AG09309 (cell line): ENCODE measurements at places on chromosomes 13 and 19.

- DNase-seq, result no peak
Measured at GRCh38 chr19:39110263-39110967, 15.2 kb upstream of the PAK4 start.

DNA sequence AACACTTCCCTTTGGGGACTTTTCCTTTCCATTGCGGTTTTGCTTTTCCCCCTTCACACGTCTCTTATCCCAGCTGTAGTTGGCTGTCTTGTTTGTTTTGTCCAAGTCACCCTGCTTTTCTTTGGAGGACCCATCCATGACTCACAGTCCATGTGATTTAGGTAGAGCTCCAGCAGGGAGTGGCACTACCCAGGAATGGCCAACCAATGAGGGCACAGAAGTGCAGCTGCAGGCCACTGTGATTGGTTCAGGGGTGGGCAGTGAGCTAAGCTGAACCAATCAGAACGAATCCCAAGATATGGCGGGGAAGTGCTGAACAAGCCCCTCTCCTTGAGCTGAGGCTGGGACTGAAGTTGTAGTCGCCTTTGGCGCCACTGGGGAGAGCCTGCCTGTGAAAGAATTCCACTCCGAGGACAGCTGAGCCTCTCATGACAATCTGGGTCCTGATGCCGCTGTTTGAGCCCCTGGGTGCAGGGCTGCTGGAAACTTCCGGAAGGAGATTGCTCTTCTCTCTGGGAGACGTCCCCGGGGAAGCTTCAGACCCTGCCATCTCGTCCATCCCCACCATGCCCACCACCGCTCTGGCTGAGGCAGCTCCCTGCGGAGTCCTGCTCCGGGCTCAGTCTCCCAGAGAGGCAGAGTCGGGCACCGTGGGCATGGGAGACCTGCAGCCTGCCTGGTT, 62.9 kb upstream of the URI1 start:
- DNase-seq, result peak; percentile 46

GRCh38 chr19:18532168-18532890, 10.5 kb upstream of the ELL start:
- DNase-seq, result no peak

GRCh38 chr19:48745208-48745995, 1.3 kb downstream of the IZUMO1 start:
- no peak for DNase-seq

DNA sequence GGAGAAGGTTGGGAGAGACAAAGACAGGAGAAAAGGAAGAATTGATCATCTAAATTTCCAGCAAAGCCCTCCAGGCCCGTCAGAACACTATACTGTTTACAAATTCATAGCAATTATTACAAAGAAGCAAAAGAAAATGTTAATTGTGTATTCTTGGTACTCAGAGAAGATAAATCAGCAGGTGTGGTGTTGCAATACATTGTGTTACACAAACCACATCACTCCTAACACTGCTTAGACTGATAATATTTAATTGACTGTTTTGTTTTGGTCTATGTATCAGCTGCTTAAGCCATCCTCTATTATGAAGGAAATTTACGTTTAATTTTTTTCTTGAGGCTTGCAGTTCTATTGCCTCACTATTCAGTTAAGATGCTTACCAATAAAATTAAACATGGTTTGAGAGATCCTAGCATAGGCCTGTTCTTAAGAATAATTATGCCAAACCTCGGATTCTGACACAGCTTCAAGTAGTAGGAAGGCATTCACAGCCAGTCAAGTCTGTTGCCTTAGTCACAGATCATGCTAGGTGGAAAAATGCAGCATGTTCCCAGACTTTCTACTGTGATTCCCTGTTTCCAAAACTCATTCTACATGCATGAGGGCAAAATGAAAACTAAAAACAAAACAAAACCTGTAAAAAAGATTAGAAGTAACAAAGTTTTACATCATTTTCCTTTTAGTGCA, 129.2 kb downstream of the TBC1D4 start:
- no peak for DNase-seq

GRCh38 chr19:5932146-5932545, 18.1 kb downstream of the CAPS start:
- no peak for DNase-seq

DNA sequence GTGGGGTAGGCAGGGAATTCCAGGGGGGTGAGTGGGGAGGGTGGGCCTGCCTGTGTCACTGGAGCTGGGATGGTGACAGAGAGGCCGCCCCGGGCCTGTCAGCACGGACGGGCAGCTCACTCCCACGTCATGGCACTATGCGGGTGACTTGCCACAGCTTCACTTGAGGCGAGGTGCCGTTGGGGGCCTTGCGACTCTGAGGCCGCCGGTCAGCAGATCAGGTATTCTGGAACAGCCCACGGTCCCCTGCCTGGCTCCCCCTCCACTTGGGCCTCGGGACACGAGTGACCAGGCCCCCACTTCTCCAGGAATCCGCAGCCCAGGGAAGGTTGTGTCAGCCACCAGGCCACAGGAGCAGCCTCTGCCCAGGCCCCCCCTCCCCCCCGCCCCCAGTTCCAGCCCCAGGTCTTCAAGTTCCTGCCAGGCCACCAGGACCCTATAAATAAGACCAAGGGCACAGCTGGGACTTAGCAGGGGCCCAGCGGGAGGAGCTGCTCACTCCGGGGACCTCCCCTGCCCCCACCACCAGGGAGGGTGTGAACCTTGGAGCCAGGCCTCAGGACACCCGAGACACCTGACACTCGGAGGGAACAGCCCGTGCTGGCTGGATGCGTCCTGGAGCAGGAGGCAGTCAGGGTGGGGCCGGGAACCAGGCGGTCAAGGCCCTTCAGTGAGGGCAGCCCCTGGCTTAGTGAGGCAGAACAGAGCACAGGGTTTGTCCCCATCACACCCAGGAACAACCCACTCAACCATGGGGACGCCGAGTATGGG, 2.7 kb upstream of the MIDN start:
- DNase-seq, result no peak

DNA sequence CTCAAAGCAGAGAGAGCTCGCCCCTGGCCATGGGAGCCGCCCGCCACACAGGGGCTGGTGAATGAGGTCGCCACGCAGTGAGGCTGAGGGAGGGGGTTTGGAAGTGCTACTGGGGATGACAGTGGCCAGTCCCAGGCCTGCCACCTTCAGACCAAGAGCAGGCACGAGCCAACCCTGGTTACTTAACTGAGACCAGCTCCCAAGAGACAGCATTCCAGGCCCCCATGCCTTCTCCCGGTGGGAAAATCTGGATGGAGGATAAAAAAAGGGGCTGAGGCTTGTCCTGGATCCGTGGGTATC, 43.3 kb downstream of the RAB20 start:
- DNase-seq, result no peak

GRCh38 chr13:41976476-41976875, 15.6 kb upstream of the VWA8 start:
- no peak for DNase-seq

DNA sequence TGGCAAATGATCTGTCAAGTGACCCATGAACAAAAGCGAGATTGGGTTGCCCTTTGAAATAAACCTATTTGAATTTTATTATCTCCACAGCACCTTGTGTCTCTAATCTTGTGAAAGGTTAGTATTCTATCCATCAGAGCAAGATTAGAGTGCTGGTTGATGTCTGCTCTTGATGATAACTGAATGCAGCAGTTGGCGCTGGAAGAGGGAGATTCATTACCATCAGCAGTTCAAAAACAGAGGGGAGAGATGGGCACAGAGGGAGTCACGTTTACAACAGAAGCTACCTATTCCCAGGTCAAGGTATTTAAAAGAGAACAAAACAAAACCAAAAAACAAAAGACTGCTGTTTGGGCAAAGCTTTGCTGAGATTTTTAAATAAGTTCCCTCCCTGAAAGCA, 588.1 kb downstream of the GPC6 start:
- no peak for DNase-seq

DNA sequence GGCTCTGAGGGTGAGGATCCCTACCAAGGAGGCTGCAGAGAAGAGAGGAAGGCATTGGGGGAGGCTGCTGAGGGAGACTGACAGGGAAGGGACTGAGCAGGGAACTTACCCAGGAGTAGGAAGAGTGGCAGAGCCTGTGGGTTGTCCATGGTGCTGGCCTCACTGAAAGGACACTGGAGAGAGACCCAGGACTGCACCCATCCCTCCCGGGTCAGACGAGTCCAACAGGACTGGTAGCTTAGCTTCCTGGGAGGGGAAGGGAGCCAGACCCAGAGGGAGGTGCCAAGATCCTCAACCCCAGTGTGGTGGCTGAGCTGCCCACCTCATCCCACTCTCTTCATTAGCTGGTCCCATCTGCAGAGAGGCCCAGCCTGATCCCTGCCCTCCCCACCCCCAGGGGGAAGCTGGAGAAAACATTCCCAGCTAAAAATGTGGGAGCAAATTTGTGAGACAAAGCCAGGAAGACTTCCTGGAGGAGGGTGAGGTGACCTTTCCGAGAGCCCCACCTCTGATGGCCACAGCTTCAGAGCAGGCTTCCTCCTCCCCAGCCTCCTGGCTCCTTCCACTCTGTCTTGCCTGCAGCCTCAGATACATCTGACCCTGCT, at the start of gene VSIG10L:
VSIG10L (minus strand) TSS at position 164 of the 605 bp plus-strand sequence; CDS start at position 149, 15 bp downstream.
- no peak for DNase-seq

- DNase-seq, result peak; percentile 80
Measured at GRCh38 chr19:47227352-47228167, 3.4 kb downstream of the BBC3 start.

- no peak for DNase-seq
Measured at GRCh38 chr13:61045251-61045650, 370.4 kb downstream of the PCDH20 start.

DNA sequence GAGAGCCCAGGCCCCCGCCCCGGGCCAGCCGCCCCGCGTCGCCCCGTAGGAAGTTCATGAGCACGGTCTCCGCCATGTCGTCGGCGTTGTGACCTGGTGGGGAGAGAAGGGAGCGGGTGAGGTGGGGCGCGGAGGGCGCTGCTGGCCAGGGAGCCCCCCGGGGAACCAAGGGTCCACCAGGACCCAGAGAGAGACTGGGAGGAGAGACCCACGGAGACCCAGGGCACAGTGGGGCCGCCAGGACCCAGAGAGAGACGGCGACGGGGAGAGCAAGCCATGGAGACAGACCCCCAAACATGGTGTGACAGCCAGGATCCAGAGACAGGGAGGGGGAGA, 9.2 kb downstream of the CTU1 start:
- no peak for DNase-seq

- DNase-seq, result peak; percentile 78
Measured at GRCh38 chr13:47901441-47901840, 99.6 kb downstream of the SUCLA2 start.

GRCh38 chr13:103945836-103946235, 879.6 kb upstream of the SLC10A2 start:
- DNase-seq, result no peak

- DNase-seq, result peak; percentile 79
Measured at GRCh38 chr13:30034458-30034795, 184.0 kb upstream of the UBL3 start.

DNA sequence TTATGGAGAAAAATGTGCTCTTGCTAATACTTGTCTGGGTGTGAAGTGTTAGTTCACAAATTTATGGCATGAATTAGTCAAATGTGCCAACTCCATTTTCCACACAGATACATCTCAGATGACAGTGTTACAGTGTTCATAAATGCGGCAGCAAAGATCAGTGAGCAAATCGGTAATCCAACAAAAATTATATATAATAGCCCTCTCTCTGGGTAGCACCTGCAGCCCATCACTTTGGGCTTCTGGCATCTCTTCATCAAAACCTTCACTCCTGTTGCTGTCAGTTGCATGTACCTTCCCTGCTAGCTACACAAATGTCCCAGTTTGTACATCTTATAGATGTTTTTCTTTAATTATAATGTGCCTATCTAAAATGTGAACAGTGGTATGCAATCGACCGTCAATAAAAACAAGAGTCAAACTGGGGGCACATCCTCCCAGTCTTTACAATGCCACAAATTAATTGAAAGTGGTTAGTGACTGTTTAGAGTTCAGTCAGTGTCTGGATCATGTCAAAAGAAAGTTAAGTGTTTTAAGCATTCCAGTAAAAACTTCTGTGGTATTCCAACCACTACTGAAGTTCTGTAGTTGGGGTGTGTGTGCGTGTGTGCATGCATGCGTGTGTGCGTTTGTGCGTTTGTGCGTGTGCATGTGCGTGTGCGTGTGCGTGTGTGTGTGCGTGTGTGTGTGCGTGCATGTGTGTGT, 448.9 kb downstream of the DCT start:
- no peak for DNase-seq

DNA sequence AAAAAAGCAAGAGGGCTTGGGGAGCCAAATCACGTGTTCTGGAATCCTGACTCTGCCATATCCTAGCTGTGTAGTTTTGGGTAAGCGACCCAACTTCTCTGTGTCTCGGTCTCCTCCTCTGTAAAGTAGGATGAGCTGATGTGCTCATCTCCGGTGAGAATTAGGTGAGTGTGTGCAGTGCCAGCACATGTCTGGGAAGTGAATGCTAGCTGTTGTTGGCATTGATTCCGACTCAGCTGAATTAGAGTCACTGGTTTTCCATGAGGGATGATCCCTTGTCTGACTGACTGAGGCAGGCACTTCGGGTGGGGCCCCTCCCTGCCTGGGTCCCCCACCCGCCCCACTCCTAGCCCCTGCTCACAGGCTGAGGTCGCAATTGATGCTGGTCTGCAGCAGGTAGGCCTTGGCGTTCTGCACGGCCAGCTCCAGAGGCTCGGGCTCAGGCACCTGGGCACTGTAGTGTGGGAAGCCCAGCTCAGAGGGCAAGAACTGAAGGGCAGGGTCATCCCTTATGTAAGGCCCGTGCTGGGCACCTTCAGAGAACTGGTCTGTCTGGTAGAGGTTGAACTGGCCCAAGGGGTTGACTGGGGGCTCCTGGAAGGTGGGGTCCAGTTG, 835 bp downstream of the RSPH6A start:
- DNase-seq, result no peak

DNA sequence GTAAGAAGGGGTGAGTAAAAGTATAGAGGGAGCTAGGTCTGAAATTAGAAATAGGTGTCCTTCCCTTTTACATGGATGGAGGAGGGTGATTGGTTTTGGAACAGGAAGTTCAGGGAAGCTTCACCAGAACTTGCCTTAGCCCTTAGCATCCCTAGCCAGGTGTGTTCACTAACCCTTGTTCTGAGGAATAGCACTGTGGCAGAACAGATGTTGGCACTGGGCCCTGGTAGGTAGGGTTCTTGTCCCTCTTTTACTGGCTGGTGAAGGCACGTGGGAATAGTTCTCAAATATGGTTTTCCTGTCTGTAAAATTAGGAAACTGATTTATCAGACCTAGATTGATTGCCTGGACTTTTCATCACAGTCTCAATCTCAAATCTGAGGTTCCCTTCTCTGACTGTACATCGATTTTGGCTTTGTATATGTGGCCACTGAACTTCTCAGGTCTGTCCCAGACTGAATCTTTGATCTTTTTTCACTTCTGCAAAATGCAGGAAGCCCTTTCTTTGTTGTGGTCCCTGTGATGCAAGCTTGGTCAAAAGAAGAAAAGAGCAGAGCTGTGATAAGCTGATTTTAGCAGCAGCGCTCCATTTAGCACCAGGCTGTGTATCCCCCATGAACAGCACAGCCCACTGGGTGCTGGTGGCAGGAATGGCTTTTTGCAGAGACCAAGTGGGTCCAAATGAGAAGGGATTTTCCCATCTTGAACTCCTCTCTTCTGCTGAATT, 86.2 kb upstream of the HTR2A start:
- no peak for DNase-seq

DNA sequence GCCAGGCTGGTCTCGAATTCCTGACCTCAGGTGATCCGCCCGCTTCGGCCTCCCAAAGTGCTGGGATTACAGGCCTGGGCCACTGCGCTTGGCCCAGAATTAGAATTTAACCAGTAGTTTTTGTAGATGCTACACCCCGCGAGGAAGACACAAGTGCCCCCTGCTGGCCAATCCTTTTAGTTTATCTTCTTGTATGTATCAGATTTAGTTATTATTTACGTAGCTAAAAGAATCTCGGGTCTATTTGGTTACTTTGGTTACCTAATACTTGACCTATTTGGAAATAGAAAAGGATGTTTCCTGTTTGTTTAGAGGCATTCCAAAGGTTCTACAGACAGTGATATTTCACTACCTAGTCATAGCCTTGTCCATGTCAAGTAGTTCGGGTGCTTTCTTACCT, 22.0 kb downstream of the MUC16 start:
- DNase-seq, result no peak
